Stimulated activated CD4-positive, alpha-beta T cell treated with anti-CD3 and anti-CD28 coated beads, TNF-alpha, amount 100 ng/mL, for 1 hour (primary cell): ENCODE measurements at places on chromosomes 5 and 9.

- DNase-seq = no peak
Observed at GRCh38 chr5:105392122-105392709, 1829.6 kb upstream of the NUDT12 start.

- no peak for DNase-seq
Observed at GRCh38 chr9:93299418-93300174, 115.7 kb downstream of the WNK2 start.

- no peak for DNase-seq
Observed at GRCh38 chr5:37841203-37841602, 1.4 kb upstream of the GDNF start.

GRCh38 chr5:23648656-23649055 is 141.2 kb downstream of the PRDM9 start:
- DNase-seq = no peak

GRCh38 chr9:129379181-129379836 is 201.2 kb upstream of the IER5L start:
- DNase-seq = no peak

DNA sequence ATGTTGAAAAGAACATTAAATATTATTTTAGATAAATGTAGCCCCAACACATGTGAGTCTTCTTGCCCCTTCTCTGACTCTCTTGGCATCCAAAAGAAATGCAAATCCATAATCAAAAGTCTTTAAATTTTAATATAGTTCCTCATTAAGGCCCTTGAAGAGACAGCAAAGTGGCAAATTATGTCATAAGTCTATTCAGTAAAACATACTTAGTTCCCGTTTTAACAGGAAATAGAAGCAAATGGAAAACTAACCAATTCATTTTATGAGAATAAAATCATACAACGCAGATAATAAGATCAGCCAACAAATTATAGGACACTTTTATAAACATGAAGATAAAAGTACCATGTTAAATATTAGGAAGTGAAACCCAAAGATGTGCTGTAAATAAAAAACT is 20.1 kb upstream of the IFNB1 start:
- no peak for DNase-seq

- no peak for DNase-seq
Observed at GRCh38 chr9:126205845-126206498, 120.7 kb upstream of the MVB12B start.

DNA sequence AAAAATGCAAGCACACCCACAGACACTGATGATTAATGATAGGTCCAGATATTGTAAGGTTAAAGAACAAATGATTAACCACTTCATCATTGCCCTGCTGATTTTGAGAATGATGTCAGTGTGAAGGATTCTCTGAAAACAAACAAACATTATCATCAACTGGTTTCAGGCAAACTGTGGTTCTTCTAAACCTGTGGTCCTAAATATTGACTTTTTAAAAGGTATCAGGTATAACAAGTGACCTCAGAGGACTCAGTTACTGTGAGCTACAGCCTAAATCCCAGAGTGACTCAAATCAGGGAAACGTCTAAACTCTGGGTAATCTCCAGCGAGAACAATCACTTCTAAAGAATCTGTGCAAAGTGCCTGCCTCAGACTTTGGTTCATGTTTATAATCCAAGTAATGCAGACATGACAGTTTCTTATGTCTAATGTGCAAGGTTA is 172.3 kb upstream of the CDH6 start:
- no peak for DNase-seq

DNA sequence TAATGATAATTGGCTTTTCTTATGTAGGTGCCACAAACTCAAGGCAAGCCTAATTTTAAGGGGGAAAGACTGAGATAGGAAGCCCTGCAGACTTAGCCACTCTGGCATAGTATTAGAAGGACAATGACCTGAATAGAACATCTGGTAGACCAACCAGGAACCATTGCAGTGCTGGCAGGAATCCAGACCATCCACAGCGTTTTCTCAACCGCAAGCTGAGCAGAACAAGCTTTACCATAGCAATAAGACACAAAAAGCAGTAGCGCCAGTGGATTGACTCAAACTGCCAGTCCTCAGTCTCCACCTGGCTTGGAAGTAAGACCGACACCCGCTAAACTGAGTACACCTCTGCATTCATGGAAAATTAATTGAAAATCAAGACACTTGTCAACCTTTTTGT is 141.3 kb upstream of the LPAR1 start:
- DNase-seq = no peak

DNA sequence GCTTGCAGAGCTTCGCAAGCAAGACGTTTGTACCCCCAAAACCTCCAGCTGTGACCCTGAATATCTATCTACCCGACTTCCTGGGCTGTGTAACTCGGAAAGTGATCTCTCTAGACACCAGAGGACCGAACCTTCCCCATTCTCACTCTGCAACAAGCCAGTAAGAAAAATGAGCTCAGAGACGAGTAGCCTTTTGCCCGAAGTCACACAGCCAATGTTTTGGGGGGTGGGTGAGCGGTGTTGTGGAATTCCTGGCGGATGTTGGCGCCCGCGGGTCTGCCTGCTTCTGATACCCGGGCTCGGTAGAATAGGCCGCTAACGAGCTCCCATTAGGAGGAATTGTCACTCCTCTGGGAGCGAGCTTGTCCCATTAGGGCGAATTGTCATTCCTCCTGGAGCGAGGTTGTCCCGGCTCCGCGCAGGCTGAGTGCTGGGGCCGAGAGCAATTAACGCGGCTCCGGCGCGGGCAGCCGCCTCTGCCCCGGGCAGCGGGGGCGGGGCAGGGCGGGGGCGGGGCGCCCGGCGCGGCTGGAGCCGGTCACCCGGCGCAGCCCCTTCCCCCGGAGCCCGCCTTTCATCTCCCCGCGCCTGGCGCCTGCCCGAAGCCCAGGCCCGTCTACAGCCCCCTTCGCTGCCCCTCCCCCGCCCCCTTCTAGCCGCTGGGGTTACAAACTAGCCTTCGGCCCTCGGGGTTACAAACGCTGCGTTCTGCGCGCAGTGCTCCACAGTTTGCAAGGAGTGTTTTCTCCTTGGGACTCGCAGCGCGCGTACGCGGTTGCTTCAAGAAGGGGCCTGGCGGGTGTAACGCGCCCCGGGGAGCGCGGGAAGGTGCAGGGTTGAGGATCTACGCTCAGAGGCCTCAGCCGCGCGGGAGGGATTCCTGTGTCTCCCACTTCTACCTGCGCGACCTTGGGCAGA is 3.5 kb upstream of the MSX2 start:
- no peak for DNase-seq

DNA sequence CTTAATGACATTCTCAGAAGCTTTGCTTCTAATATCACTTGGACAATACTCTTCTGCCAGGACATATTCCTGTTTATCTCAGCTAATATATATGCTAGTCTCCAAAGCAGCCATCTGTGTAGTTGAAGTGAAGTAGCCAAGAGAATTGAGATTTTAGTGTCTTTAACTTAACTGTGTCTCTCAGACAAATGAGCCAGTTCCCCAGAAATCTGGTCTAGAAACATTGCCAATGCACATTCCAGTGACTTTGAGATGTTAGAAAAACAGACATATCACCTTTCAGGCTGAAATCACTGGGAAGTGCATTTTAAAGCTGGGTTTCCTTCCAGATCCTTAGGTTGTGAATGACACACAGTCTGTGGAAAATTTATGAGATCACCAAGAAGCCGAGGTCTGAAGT is 114.6 kb downstream of the MTX3 start:
- DNase-seq = no peak

GRCh38 chr5:18380729-18381362 is 746.6 kb downstream of the TAF11L14 start:
- no peak for DNase-seq

DNA sequence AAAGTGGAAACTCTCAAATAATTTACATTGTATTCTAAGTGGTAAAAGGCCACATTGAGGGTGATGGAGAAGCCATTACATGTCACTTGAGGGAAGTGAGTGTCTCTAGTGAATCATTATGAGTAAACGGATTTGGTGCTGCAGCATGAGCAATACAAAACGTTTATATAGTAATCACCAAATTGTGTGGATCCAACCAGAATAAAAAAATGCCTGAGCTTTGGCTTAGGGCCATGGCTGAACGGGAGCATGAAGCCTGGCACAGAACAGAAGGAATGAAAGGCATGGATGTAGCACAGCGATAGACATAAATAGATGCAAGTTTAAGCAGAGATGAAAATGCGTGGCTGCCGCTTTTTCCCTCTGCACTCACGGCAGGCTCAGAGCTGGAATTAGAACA is 58.3 kb downstream of the PTTG1 start:
- DNase-seq = no peak

DNA sequence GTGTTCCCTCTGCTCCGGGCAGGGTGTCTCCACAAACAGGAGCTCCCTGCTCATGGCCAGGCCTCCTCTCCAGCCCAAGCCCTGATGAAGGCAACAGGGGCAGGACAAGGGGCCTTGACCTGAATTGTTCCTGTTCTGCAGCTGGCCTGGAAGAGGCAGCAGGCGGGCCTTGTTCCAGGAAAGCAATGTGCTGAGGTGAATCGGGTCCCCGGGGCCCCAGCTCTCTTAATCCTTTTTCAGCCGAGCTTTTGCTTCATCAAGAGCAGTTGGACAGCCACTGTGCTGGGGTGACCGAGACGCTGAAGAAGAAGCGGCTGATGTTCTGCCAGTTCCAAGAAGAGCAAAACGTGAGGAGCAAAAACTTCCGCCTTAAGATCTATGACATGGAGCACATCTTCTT is 41.4 kb downstream of the CCDC180 start:
- DNase-seq = no peak

DNA sequence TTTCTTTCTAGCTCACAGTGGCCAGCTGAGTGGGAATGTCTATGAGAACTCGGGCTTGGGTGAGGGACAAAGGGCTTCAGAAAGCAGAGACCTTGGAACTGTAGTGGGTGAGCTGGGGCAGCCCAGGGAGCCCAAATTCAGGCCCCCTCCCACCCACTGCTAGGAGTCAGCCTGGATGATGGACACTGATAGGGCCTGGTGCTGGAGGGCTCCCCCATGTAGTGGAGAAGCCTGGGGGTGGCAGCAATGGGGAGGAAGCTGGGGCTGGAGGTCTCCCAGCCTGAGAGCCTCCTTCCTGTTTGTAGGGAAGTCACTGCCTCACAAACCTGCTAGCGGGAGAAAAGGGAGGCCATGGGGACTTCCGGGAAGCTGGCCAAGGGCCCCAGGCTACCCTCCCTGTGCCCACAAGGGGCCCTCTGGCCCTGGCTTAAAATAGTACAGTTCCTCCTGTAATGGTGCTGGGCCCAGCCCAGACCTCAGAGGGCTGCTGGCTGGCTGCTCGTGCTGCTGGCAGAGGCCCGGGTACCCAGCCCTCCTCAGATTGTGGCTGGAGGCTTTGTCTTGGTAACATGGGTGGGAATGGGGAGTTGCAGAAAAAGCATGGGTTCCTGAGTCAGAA is 6.3 kb upstream of the NR5A1 start:
- DNase-seq = no peak

DNA sequence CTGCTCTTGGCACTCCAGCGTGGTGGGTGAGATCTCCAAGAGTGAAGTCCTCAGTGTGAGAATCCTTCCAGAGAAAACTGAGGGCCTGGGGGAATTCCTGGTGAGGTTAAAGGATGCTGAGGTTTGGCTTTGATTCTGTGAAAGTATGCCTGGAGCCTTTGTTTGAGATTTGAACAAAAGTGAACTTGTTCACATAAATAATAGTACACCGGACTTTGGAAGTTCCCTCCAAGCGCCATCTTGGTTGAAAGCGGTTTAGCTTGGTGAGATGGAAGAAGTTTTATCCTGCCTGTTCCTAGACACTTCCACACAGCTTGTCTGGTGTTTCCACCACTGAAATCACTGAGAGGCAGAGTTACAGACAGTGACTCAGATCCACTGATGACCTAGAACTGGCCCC is 286.4 kb downstream of the NTRK2 start:
- DNase-seq = no peak

DNA sequence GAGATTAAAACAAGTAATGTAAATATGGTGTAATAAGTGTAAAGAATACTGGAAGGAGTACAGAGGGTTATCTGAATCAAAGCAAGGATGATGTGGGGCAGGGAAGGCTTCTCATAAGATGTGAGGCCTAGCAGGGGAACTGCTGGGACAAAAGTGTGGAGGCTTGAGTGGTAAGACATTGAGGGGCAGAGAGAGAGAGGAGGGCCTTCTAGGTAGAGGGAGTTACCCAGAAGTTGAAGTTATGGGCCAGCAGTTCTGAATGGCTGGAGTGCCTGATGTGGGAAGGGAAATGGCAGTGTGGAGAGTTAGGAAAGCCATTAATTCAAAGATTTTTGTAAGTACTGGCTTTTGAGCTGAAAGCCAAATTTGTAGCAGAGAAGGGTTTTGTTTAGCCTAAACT is 36.8 kb downstream of the CPEB4 start:
- DNase-seq = no peak

- no peak for DNase-seq
Observed at GRCh38 chr5:108386345-108387061, 4.6 kb upstream of the FBXL17 start.

DNA sequence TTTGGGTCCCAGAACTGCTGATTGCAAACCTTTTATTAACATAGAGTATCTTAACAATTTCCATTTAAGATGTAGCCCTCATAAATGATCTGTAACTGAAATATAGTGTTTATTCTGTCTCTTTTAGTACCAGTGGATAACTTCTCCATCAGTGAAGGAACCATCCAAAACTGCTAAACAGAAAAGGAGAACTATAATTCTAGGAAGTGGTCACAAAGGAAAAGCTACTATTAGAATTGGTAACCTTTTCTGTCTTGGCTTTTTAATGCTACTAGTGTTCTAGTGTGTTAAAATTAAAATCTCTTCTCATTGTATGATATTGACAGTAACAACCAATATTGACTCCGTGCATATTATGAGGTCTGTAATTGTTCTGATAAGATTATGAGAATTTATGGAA is 12.8 kb downstream of the CEP78 start:
- DNase-seq = no peak

DNA sequence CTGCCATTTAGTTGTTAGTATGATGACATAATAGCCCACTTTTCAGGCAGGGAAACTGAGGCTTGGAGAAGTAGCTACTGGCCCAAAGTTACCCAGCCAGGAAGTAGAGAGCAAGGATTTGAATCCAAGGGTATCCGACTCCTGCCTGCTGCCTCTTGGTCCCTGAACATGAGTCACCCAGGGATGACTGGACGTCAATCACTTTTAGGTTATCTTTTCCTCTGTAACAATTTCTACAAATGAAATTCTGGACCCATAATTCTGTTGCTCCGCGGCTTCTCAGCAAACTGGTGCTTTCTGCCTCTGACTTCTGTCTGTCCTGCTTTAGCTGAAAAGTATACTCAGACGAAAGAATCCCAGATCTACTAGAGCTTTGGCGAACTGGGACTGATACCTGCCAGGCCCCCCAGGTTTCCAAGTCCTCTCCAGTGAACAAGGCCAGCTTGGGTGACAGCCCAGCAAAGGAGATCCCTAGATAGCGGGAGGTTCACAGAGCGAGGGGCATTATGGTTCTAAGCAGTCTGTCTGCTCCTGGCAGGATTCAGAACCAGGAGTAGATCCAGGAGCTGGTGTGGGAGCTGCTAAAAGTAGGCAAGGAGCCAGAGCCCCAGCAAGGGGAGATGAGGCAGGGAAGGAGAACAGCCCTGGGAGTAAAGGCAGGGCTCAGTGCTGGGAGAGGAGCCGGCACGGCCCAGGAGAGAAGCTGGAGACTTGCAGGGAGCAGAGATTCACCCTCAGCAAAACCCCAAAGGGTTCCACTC is 20.6 kb downstream of the OLFML2A start:
- no peak for DNase-seq

GRCh38 chr9:125233678-125234077 is 7.5 kb downstream of the HSPA5 start:
- DNase-seq = no peak
